ENCODE measurements at places on chromosomes 13 and 19.

DNA sequence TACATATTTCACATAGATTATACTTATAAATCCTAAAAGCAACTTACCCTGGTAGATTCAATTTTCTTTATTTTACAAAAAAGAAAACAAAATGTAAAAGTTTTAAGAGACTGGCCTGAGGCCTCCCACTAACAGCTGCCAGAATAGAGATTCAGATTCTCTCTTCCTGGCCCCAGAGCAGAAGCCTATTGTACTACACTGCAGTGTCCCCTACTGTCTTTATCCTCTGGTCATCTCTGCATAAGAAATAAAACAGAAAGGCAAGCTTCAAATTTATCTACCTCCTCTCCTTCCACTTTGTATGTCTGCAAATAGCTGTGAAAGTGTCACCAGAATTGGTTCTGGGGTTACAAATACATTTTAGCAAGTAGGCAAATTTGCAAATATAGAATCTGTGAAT lies 1004.1 kb upstream of the PCDH9 start:
- peak; percentile 9 for DNase-seq

- DNase-seq = peak; percentile 28
Observed at GRCh38 chr19:7292950-7293761, 1.1 kb downstream of the INSR start.

DNA sequence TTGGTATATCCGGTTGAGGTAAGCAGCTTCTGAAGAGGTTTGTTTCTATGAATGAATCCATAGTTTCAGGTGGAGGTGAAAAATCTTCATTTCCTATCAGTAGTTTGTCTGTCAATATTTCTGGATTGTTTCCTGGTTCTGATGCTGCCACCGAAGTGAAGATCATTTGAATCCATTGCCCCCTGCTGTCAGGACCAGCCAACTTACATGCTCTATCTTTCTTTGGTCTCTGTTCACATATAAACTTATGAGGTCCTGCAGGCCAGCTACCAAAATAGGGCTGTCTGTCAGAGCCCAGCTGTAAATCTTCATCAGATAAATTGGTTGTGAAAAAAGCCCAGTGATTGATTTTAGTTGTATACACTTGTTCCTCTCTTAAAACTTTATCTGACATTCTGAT lies 15.2 kb upstream of the N4BP2L1 start:
- no peak for DNase-seq

DNA sequence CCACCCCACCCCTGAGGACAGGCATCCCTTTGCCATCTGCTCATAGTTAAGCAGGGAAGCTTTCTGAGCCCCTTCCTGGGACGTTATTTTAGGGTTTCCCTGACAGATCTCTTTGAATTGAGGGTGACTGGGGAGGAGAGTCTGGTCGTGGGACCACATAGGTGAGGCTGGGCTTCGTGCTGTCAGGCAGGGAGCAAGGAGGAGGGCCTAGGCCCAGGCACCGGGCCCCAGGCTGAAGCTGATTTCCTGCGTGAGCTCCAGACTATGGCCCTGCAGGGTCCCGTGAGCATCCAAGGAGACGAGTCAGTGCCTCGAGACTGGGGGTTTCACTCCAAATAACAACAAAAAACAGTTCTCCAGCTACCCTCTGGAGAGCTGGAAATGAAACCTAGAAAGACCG lies 60.4 kb downstream of the MYO9B start:
- peak; percentile 40 for DNase-seq

- DNase-seq = no peak
Observed at GRCh38 chr13:31121379-31122140, 40.1 kb downstream of the HSPH1 start.

DNA sequence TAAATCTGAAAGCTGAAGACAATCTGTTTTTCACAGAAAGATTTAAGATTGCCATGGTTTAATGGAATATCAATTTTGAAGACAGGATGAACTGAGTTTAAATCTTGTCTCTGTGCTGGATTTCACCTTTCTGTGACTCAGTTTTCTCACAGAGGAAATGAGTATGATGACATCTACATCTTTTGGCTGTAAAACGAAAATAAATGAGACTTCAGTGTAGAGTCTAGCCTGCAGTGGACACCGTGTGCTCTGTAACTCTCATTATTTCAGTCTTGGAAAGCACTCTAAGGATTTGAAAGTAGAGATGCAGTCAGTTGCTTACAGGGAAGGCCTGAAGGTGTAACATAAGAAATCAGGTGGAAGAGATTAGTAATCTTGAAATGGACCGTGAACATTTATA lies 150.4 kb downstream of the NALCN start:
- DNase-seq = no peak

- peak; percentile 95 for DNase-seq
Observed at GRCh38 chr13:114132419-114133121, at the start of gene RASA3. TSS of gene RASA3 (minus strand) at chr13:114132623. CDS start at chr13:114132489, 134 bp downstream.

DNA sequence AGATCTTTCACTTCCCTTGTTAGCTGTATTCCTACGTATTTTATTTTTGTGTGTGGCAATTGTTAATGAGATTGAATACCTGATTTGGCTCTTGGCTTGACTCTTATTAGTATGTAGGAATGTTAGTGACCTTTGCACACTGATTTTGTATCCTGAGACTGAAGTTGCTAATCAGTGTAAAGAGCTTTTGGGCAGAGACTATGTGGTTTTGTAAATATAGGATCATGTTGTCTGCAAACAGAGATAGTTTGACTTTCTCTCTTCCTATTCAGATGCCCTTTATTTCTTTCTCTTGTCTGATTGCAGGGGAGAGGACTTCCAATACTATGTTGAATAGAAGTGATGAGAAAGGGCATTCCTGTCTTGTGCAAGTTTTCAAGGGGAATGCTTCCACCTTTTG lies 160.3 kb upstream of the PCDH20 start:
- DNase-seq = no peak

DNA sequence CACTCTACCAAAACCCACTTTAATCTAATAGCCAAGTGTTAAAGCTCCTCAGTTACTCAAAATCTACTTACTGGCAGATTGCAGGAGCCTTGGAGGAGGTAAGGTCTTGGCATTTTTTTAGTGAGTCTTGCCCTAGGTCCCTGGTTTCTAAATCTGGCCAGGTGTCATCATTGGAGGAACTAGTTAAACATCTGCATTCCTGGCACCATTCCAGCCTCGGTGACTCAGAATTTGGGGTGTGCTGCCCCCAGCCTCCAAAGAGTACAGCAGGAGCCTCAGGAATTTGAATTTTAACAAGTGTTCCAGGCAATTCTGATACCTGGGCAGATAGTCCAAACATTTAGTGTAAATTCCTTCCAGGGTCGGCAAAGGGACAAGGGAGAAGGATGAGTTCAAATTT lies 37.4 kb downstream of the KLF5 start:
- DNase-seq = peak; percentile 57

DNA sequence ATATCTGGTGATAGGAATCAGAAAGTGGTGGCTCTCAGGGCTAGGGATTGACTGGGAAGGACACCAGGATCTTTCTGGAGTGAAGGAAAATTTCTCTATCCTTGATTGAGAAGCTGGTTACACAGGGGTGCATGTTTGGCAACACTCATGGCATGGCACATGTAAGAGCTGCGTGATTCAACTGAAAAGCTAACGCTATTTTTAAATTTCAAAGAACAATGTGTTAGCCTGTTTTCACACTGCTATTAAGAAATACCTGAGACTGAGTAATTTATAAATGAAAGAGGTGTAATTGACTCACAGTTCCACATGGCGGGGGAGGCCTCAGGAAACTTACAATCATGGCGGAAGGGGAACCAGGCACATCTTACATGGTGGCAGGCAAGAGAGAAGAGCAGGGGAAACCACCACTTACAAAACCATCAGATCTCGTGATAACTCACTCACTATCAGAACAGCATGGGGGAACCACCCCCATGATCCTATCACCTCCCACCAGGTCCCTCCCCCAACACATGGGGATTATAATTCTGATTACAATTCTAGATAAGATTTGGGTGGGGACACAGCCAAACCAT lies 7.4 kb downstream of the SIGLEC8 start:
- no peak for DNase-seq

DNA sequence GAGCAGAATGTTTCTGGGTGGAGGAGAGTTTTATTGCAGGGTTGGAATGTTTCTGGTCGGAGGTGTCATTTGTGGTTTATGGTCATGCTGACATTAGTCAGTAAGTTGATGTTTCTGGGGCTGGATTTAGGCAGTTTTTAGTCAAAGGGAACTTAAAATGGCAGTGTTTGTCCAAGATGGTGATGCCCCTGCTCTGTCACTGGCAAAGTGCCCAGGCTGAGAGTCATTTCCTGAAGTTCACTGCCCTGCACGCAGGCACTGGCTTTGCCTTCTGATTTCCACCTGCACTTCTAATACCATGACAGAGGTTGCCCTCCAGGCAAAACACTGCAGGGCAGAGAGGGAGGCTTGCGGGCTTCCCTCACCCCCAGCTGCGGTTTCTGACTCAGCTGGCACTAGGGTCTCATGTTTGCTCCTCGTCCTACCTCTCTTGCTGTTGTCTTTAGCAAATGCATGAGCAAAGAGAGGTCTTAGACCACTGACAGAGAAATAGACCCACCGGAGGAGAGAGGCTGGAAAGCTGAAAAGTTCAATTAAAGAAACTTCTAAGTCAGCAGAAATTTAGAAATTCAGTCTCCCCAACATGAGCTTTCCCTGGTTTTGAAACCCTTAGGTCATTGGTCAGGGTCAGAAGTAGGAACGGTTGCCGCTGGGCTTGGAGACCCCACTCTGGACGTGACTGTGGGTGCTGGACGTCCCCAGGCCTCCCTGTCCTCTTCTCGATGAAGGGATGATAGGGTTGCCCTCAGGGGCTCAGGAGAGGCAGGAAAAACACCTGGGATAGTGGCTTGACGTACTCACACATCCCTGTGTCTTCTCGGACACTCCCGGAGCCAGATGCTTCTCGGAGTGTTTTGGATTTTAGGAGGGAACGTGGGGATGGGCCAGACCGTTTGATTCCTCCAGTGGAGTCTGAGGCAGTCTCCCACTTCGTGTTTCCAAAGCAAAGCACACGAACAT lies 26.3 kb downstream of the TMEM255B start:
- peak; percentile 64 for DNase-seq

- peak; percentile 34 for DNase-seq
Observed at GRCh38 chr13:48902368-48902767, 73.3 kb upstream of the FNDC3A start.

GRCh38 chr13:67806796-67807195 lies 576.7 kb upstream of the PCDH9 start:
- DNase-seq = no peak

DNA sequence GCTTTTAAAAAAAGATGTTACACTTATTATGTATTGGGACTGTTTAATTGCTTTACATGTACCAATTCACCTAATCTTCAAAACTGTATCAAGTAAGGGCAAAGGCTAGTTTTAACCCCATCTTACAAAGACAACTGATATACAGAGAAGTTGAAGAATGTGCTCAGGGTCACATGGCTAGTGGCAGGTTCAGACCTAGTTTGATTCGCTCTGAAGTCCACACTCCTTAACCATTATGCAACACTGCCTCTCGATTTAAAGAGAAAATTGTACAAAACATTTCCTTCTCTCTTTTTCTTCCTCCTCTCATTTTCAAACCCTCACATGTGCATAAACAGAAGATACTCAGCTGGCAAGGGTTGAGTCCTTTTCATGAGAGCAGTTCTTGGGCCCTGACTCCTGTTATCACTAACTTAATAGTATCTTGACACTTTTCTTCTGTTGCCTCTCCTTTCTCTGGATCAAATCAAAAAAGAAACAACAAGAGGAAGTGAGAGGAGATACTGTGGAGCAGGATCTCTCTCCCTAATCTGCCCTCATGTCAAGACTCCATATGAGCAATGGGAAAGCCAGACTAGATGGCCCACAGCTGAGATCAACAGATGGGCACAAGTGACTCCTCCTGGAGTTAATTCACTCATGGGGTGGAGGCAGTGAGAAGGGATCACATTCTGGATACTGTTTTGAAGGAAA lies 19.0 kb upstream of the N4BP2L1 start:
- no peak for DNase-seq

- DNase-seq = peak; percentile 92
Observed at GRCh38 chr19:17539238-17540117, 16.0 kb upstream of the COLGALT1 start.

DNA sequence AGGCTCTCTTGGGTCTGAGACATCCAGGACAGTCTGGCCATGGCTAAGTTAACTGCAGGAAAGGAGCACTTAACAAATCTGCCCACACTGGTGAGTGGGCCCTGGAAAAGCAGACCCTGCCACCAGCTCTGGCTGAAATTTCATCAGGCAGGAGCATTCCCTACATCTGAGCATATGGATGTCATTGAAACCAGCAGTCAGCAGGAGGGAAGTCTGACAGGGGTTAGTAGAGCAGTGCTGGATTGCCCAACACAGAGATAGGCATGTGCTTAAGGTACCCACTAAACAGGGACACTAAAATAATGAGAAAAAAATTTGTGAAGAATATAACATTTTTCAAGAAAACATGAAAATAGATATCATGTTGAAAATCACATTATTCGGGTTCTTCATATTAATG lies 13.6 kb upstream of the ACOD1 start:
- no peak for DNase-seq

- peak; percentile 37 for DNase-seq
Observed at GRCh38 chr19:1773184-1773583, 19.9 kb downstream of the ONECUT3 start.

DNA sequence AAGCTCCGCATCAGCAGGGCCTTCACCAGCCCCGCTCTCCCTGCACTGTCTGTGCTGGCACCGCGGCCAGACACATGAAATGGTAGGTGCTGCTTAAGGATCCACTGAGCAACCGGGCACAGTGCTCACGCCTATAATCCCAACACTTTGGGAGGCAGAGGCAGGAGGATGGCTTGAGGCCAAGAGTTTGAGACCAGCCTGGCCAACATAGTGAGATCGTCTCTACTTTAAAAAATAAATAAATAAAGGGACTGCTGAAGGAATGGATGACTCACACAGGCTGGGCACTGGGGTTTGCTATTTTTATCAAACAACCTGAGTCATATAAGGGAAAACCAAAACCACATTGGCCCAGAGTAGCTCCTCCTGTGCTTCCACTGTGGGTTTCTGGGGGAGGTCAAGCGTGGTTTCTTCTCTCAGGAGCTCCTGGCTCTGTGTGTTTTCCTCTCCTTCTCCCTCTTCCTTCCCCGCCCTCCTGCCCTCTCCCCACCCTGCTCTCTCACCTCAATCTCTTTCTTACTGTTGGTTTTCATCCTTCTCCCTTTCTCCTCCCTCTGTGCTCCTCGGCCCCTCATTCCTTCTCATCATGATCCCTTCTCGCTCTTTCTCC lies 21.3 kb downstream of the VRK3 start:
- DNase-seq = peak; percentile 94

- no peak for DNase-seq
Observed at GRCh38 chr19:589693-590395, at the start of gene HCN2. TSS of gene HCN2 (plus strand) at chr19:589881. CDS start at chr19:589946, 65 bp downstream.

DNA sequence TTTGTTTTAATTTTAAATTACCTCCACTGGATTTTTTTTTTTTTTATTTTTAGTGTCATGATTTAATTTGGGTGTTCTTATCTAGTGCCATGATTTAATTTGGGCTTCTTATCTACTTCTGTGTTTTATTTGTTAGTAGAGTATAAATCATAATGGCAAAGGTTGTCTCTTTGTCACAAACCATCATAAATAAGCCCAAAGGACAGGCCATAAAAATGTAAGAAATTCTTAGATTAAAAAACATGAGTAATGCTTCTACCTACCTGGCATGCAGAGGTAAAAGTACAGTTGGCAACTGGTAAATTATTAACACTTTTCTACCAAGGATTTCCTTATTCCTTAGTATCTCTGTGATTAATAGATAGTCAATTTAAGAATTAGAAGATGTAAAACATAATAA lies 55.2 kb downstream of the ERCC5 start:
- DNase-seq = no peak

- no peak for DNase-seq
Observed at GRCh38 chr19:5934774-5935472, 20.9 kb downstream of the CAPS start.

GRCh38 chr13:44118881-44119280 lies 239.2 kb downstream of the LACC1 start:
- DNase-seq = no peak

Measured in astrocyte of the hippocampus (primary cell).